ENCODE measurements at places on chromosomes 4 and X. TPM values are rescaled to one million over a fixed set of nuclear protein-coding genes. Genes with fewer than 3 reads are reported as not detected.

The C4orf17 gene
- total RNA-seq, result not detected

The SYN1 gene
- not detected for total RNA-seq

The PNMA6A gene
- under 0.01 TPM for total RNA-seq

The GIMD1 gene
- not detected for total RNA-seq

The PWWP3B gene
- 5.1 TPM for total RNA-seq

The TASL gene
- not detected for total RNA-seq

The UTP3 gene
- 12.4 TPM for total RNA-seq

The NXF2B gene
- total RNA-seq, result not detected

The EPGN gene
- total RNA-seq, result 281 TPM

The FMR1NB gene
- total RNA-seq, result not detected

The DKK2 gene
- total RNA-seq, result 20.0 TPM

The KIF4A gene
- total RNA-seq, result 4.1 TPM

The TMEM185A gene
- 10.2 TPM for total RNA-seq

The RS1 gene
- not detected for total RNA-seq

The LETM1 gene
- 65.3 TPM for total RNA-seq

The USP26 gene
- not detected for total RNA-seq

The RNF128 gene
- total RNA-seq, result under 0.01 TPM

The HTR2C gene
- under 0.01 TPM for total RNA-seq

The TRIM75 gene
- not detected for total RNA-seq

The TKTL2 gene
- total RNA-seq, result not detected

The MAGED2 gene
- 481 TPM for total RNA-seq

The XAGE1A gene
- not detected for total RNA-seq

The FRAS1 gene
- 25.9 TPM for total RNA-seq

The KCND1 gene
- 0.11 TPM for total RNA-seq

The SULT1B1 gene
- not detected for total RNA-seq

The GLOD5 gene
- total RNA-seq, result not detected

The CXCL3 gene
- not detected for total RNA-seq

The CTSO gene
- total RNA-seq, result 10.6 TPM

The JAKMIP1 gene
- not detected for total RNA-seq

The CDKL2 gene
- 0.79 TPM for total RNA-seq

The MAOB gene
- not detected for total RNA-seq

The MEPE gene
- not detected for total RNA-seq

The MND1 gene
- total RNA-seq, result 2.7 TPM

The ARSJ gene
- 23.6 TPM for total RNA-seq

The C4orf51 gene
- total RNA-seq, result not detected

The CITED1 gene
- not detected for total RNA-seq

The UGT2A3 gene
- total RNA-seq, result not detected

The NMU gene
- total RNA-seq, result not detected

The VSIG4 gene
- total RNA-seq, result not detected

The UGT2B11 gene
- not detected for total RNA-seq

The AKAP4 gene
- not detected for total RNA-seq

Data from placental epithelial cell (primary cell).